ENCODE measurements at places on chromosomes 1 and 21. TPM values are rescaled to one million over a fixed set of nuclear protein-coding genes. Genes with fewer than 3 reads are reported as not detected.

GRCh38 chr1:230517326-230517725 is 91.2 kb upstream of the PGBD5 start:
- DNase-seq, result no peak

- DNase-seq, result no peak
Measured at GRCh38 chr1:29760067-29760564, 523.8 kb downstream of the PTPRU start.

DNA sequence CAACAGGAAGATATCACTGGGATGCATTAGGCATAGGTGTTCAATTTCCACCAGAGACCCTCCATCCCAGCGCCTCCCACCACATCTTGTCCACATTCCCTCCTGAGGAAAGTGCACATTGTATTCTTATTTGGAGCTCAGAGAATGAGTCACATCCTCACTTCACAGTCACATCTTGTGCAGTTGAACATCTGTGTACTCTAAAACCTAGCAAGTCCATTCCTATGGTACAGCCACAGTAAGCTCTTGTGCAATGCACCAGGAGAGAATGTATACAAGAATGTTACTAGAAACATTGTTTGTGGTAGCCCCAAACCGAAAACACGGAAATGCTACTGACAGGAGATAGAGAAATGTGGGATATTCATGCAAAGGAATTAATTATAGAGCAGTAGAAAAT is 1.6 kb upstream of the KDF1 start:
- no peak for DNase-seq

- DNase-seq, result no peak
Measured at GRCh38 chr1:27862671-27863537, 9.4 kb upstream of the THEMIS2 start.

The PADI1 gene
- not detected for total RNA-seq

DNA sequence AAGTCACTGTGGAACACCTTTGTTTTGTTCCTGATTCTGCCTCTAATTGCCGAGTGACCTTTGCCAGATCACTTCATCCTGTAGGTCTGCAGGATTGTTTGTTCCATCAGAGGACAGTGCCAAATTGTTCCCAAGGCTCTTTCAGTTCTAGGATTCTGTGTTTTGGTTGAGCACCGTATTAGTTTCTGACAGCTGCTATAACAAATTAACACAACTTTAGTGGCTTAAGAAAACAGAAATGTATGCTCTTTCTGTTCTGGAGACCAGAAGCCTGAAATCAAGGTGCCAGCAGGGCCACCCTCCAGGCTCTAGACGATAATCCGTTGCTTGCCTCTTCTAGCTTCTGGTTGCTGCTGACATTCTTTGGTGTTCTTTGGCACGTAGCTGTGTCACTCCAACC is 3.4 kb upstream of the PIGR start:
- DNase-seq, result no peak

The APOBEC4 gene
- not detected for total RNA-seq

The EPHA2 gene
- 0.19 TPM for total RNA-seq

GRCh38 chr1:93474321-93474720 is 26.4 kb downstream of the FNBP1L start:
- DNase-seq, result no peak
